Stimulated activated CD4-positive, alpha-beta T cell treated with anti-CD3 and anti-CD28 coated beads, Interleukin-2, amount 100 ng/mL, for 4 hours (primary cell): ENCODE measurements at places on chromosomes 13 and 19.

DNA sequence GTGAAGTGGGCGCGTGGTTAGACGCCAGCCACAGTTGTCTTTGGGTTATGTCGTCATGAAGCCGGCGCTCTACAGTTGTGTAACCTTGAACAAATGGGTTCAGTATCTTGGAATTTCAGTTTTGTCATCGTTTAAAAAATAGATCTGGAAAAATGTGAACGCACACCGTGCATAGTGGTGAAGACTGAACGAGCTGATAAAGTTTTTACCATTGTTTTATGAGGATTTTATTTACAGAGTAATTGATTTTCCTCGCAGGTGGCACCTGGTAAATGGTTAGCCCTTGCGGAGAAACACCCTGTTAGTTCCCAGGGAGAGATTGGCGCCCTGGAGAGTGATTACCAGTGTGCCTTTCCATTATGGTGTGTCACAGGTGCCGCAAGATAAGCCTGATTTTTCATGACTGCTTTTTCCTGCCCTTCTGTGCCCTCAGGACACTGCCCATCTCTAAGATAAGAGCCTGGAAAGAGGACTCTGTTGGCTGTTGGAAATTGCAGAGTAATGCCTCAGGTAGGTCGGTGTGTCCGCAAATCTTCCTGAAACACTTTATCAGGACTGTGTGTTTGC lies 577 bp downstream of the ZNF181 start:
- DNase-seq: peak; percentile 47

DNA sequence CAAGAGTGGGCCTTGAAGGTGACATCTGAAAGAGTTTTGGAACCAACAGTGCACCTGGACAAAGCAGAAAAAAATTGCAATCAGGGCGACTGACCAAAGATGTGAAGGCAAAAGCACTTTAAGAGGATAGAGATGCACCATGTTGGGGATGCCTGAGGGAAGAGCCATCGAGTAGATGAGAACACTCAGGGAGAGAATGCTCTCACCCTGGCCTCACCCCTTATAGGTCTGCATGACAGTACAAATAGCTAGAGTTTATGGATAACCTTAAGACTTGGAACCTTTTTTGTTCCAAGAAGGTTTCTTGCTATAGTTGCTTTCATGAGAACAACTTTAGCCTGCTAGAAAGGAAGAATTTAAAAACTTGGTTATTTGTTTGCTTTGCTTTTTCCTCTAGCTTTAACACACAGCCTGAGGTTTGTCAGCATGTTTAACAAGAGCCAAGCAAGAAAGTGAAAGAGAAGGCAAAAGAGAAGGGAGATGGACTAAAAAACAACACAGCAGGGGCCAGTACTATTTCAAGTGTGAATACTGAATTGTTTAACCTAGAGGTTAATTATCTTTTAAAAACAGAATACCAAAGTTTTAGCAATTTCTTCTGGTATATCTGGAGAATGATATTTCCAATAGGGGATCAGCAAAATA lies 418.9 kb downstream of the DIAPH3 start:
- no peak for DNase-seq

- no peak for DNase-seq
Observed at GRCh38 chr13:100803091-100803490, 128.5 kb upstream of the TMTC4 start.

DNA sequence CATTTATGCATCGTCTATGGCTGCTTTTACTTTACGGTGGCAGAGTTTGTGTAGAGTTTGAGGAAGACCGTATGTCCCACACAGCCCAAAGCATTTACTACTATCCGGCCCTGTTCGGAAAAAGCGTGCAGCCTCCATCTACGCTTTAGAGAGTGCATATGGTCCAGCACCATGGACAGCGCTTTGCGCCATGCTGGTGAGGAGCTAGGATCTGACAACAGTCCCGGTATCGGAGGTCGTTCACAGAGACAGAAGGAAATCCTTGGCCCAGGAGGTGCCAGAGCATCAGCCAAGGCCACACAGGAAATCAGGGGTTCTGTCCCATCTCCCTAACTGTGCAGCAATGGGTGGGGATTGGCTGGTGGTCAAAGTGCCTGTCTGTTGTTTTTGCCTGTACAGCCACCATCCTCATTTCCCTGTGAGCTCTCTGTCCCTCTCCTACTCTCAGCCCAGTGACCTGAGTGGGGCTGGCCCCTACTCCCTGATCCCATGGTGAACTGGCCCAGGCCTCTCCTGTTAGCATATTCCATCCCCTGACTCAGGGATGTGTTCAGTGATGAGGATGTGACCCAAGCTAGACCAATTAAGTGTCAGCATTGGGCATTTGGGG lies 16.2 kb upstream of the PRODH2 start:
- DNase-seq: no peak

- no peak for DNase-seq
Observed at GRCh38 chr19:45130236-45130635, 30.5 kb downstream of the NKPD1 start.

DNA sequence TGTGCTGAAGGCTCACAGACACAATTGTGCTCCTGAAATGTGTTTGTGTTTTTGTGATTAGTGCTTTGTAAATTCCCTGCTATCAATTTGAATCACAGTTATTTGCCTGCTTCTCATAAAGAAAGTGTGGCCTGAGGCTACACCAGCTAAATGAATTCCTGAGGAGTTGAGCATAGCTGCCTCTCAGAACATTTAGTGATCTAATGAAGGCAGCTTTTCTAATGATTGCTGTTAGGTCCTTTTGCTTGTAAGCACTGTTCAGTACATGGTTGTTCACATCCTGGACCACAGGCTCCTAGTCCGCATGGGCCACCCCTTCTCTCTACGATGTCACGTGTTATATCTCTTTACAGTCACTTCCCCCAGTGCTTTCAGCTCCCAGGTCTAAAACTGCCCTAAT lies 238.2 kb downstream of the B3GLCT start:
- DNase-seq: no peak

DNA sequence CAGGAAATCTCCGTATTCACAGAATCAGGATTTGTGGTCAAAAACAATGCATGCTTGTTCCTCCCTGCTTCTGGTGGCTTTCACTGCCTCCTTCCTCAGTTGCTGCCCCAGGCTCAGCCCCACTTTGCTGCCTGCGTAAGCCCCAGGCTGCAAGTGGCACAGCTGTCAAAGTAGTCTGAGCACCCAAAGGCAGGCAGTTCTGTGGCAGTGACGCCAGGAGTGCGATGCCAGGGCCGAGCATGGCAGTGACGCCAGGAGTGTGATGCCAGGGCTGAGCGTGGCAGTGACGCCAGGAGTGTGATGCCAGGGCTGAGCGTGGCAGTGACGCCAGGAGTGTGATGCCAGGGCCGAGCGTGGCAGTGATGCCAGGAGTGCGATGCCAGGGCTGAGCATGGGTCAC lies 77.3 kb upstream of the GPR183 start:
- no peak for DNase-seq

DNA sequence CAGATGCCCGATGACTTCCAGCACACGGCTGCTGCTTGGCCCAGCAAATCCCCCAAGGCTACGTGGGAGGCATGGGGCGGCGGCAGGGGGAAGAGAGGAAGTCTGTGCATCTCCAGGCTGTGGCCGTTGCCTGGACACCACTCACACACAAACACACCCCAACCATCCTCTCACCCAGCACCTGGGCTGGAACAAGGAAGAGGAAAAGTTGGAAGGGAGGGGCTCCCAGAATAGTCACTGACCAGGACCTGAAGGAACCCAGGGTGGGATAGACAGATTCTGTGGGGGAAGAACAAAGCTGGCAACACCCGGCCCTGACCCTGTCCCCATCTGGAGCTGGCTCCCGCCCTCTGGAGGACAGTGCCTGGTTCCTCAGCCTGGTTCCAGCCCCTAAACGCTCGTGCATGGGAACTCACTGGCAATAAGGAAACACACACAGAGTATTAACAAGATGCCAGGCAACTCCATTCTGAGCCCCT lies 11.2 kb downstream of the PPP6R1 start:
- DNase-seq: no peak

DNA sequence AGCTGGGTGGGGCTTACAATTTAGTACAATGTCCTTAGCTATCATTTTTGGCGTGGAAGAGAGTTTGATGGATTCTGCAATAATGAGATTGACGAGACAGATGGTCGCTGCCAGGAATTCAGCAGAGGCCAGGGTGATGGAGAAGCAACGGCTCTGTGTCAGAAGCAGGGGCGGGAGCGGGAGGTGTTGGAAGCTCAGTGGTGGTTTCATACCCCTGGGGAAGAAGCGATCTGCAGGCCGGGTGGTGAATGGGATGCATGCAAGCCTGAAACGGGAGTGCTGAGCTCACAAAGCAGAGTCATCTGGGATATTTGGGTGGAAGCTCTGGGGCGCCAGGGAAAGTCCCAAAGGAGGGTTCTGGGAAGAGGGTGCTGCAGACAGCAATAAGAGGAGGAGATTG lies 370.8 kb downstream of the ZNF536 start:
- DNase-seq: no peak

DNA sequence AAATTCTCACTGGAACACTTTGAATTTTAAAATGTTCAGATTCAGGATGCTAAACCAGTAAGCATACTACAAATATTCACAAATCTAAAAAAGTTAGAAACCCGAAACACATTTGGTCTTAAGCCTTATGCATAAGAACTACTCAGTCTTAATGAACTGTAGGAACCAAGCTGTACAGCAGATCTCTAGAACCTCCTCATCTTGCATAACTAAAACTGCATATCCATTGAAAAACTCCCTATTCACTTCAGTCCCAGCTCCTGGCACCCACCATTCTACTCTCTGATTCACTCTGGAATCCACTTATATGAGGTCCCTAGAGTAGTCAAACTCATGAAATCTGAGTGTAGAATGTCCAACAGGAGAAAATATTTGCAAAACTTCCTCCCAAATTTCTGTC lies 65.6 kb upstream of the CEACAM8 start:
- no peak for DNase-seq

GRCh38 chr19:19217099-19217498 lies 5.3 kb downstream of the NCAN start:
- no peak for DNase-seq

DNA sequence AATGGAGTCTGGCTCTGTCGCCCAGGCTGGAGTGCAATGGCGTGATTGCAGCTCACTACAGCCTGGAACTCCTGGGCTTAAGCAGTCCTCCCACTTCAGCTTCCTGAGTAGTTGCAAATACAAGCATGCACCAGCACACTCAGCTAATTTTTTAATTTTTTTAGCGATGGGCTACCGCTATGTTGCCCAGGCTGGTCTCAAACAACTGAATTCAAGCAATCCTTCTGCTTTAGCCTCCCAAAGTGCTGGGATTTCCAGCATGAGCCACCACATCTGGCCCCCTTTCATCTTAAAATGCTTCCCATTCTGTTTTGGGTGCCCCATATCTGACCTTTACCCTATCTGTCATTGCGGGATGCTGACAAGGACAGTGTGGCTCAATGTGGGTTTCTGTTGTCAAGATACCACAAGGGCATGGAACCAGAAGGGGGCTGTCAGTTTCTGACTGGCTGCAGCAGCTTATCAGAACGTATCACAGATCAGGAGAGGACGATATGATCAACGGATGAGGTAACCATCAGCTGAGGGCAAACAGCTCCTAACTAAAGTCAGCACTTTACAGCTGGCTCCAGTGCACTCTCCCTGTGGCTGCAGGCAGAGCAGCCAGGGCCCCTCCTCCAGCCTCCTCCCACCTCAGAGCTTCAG lies 32.4 kb downstream of the GPR42 start:
- no peak for DNase-seq

- no peak for DNase-seq
Observed at GRCh38 chr19:43809762-43810696, 7.8 kb upstream of the LYPD5 start.

- no peak for DNase-seq
Observed at GRCh38 chr13:24900507-24900906, 136.5 kb downstream of the RNF17 start.

GRCh38 chr13:111115965-111116521 lies 933 bp downstream of the ARHGEF7 start:
- DNase-seq: no peak

- no peak for DNase-seq
Observed at GRCh38 chr19:34229721-34230120, 24.6 kb upstream of the GARRE1 start.

DNA sequence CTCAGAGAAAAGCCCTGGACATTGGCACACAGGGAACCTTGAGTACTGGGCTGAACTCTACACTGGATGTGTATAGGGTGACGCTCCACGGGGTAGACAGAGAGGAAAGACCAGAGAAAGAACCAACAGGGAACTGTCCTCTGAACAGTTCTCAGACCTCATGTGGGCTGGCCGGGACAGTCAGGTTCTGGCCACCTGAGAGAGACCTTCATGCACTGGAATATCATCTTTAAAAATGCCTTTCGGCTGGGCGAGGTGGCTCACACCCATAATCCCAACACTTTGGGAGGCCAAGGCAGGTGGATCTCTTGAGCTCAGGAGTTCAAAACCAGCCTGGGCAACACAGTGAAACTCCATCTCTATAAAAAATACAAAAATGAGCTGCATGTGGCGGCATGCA lies 143.8 kb upstream of the GJB6 start:
- no peak for DNase-seq
